ENCODE measurements at places on chromosomes 3 and 15. TPM values are rescaled to one million over a fixed set of nuclear protein-coding genes. Genes with fewer than 3 reads are reported as not detected.
A peak's percentile ranks its signal among the peaks of the same experiment; 100 is the strongest.

ABHD2 gene
- total RNA-seq = 42.8 TPM

DNA sequence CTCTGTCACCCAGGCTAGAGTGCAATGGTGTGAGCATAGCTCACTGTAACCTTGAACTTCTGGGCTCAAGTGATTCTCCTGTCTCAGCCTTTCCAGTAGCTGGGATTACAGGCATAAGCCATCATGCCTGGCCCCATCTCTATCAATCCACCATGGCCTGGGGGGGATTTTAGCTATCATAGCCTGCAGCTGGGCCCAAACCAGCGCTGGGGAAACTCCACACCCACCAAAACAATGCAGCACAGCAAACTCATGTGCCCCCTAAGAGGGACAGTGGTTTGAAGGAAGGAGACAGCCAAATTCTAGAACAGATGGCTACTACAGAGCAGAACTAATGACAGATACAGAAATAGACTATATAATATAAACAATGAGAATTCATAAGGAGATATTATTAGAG lies 13.8 kb upstream of the NSMCE3 start:
- no peak for DNase-seq

CPLX3 gene
- total RNA-seq = not detected

CDHR4 gene
- not detected for total RNA-seq

- DNase-seq = no peak
These were observed 12.6 kb upstream of the SHISA5 start for GRCh38 chr3:48516571-48516970.

DNA sequence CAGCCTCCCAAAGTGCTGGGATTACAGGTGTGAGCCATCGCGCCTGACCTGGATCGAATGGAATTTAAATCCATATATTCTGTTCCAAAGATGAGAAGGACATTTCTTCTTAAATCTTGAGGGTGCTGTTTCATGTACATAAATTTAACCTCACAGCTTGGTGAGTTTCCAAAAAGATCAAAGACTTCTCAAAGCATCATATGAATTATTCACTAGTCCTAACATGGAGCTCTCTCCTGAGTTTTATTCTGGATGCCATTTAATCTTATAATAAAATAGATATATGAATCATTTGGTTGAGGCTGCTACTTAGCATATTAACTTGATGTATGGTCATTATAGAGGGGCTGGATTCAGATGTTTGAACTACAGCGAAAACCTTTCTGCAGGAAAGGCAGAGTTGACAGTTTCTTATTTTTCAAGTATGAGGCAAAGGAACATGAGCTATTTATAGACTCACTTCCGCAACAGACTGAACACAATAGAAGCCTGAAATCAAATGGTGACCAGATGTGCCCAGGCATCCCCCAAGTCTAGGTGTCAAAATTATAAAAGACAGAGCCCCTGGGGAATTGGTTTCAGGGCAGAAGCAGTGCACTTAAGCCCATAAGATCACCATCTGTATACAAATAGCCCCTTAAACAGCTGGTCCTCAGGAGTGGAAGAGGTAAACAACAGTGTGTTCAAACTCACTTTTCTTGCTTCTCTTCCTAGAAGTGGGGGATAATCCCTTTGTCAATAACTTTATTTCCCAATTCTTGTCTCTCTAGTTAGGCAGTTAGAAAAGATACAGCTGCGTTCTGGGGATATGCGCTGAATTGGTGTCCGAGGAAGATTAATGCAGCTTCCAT lies 29.7 kb downstream of the STARD9 start:
- DNase-seq = no peak

AMOTL2 gene
- 12.1 TPM for total RNA-seq

- DNase-seq = no peak
These were observed 10.3 kb upstream of the DNAJC13 start for GRCh38 chr3:132407025-132407424.

DNA sequence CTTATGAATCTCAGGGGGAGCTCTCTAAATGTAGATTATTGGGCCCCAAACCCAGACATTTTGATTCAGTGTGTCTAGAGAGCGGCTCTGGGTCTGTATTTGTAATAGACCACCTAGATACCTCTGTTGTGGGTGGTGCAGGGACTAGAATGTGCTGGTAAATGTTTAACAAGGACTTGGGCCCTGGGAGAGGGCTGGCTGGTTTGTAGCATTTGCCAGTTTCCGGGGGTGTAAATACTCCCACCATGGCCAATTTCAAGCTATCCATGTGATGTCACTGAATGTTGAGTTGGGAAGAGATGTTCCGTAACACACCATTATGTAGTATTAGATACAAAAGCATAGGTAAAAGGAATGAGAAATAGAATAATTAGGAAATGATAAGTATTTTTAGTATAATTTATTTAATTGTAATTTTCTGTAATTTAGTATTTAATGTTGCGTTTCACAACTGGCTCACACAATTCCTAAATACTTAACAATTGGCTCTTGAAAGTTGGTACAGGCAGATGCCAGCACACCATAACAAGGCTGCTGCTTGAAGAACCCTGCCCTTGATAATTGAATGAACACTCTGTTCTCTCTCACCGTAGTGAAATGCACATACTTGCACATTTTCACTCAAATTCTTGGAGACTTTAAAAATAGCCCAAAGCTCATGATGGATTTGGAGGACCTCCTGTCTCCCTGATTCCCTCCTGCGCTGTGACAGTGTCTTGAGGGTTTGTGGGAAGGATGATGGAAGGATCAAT lies 359.2 kb upstream of the PROK2 start:
- DNase-seq = no peak

- DNase-seq = no peak
These were observed 17.6 kb upstream of the KCNMB3 start for GRCh38 chr3:179268400-179269051.

DNA sequence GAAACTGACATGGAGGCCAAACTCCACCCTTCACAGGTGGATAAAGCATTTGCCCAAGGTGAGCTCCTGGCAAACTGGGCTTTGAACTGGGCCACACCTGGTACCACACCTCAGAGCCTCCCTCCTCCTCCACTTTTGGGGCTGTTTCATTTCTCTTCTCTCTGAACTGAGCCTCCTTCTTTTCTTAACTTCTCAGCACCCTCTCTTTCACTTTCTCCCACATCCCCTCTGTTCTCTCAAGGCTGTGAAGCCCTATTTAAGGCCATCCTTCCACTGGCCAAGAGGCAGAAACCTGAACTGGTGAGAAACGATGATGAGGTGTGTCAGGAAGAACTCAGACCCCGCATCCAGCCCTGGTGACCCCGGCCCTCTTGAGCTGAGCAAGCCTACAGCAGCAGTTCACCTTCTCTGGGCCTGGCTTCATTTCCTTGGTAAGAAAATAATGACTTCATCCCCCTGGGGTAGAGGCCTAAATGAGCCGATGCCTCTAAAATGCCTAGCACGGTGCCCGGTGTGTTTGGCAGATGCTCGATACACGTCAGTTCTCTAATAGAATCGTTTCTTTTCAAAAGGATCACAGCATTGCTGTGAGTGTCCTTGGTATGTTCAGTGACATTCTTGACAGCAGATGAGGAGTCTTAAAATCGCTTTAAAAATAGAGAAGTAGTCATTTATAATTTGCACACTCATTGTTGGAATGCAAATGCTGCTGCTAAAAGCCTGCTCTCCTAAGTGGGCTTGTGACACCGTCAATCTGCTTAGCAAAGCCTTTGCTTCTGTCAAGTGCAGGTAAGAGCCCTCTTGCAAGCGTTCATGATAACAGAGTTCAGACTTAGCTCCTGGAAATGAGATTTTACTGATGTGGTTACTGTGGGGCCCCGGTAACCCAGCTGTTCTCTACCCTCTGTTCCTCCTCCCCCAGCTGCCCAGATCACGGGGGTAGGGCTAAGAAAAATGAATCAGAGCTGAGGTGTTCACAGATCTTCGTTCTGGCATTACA lies 97.7 kb upstream of the ATP2B2 start:
- no peak for DNase-seq

DNA sequence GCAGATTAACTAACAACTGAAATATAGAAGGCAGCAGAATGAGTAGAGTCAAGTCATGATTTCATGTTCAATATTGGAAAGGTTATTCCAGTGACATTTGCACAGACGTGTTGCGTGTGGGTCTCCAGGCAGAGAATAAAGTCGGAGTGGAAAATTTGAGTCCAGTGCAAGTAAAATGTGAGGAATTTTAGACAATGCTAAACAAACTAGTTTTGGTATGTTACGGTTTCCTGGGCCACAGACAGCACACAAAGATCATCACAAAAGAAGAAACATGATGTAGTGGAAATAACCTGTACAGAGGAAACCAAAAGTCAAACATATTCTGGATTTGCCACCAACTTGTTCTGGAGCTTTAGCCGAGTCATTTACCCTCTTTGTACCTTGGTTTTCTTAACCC lies 367 bp downstream of the OR4F6 start:
- DNase-seq = no peak

DNA sequence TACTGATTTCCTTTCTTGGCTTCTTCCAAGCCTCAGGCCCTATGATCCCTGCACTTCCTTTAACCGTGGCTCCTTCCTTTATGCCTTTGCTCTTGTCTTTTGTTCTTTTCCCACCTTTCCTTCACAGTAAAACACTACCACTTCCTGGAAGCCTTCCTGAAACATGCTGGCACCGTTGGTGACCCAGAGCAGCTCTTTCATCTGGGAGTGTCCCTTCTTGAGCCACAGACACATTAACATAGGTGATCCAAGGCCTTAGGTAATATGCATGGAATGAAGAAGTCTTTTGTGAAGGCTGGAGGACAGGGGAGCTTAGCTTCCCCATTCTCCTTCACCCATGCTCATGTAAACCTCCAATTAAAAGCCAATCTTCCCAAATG lies 39.4 kb downstream of the AMOTL2 start:
- no peak for DNase-seq

HRG gene
- not detected for total RNA-seq

GRCh38 chr3:135758961-135759360 lies 206.6 kb upstream of the PPP2R3A start:
- no peak for DNase-seq

DNA sequence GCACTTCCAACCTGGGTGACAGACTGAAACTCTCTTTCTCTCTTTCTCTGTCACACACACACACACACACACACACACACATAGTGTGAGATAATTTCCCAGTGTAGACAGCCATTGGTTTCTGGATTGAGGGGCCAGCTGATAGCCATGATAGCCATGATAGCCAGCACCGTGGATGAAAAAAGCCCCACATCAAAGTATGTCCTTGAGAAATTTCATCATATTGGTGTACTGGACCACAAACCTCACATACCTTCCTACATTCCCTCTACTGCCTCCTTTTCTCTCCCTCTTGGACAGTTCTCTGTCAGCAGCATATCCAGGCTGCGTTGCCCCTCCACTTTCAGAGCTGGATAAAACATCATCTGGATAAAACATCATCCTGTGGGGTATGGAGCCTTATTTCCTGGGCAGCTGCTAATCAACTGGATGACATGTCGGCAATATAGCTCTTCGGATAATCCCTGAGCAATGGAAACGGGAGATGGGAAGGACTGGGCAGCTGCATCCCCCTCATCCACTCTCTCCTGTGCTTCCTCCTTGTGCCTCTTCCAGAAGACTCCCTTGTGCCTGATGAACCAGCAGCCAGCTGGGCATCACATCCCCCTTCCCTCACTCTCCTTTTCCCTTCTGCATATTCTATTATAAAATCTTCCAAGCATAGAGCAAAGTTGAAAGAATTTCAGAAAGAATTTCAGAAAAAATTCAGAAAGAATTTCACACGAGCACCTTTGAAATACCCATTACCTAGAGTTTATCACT lies 39.3 kb downstream of the GRK7 start:
- DNase-seq = no peak

GOLGA8T gene
- total RNA-seq = not detected

DNA sequence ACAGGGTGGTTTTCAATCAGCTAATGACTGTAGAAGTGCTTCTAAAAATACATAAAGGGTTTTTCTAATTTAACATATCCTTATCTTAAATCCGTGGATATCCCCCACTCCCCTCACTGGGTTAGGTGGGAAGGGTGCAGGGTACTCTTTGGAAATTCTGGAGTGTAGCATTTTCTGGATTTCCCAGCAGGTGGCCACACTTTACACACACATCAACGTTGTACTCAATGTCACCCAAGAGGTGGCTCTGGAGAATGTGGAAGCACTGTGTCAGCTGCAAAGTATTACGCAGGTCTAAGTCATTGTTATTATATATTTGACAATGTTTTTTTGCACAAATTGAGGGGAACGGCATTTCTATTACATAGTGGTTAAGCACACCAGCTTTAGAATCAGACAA lies 168.8 kb downstream of the CHDH start:
- DNase-seq = peak; percentile 31

SPSB4 gene
- 0.08 TPM for total RNA-seq

- no peak for DNase-seq
These were observed 21.8 kb downstream of the FLNB start for GRCh38 chr3:58029842-58030584.

DNA sequence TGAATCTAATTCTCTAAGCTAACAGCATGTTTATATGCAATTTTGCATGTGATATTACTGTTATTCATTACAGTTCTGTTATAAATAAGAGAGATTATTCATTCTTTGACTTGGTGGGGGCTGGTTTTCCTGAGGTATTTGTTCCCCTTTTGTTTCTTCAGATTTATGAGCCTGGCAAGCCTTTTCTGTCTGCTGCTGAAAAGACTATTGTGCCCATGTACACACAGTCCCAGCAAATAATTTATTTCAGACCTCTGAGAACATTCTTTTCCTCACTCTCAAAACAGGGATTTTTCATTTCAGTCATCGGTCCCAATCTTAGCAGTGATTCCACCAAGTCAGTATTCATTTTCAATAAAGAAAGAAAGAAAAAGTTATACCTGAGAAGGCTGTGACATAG lies 716.8 kb downstream of the NSUN3 start:
- DNase-seq = no peak

GPR156 gene
- total RNA-seq = 0.08 TPM

HAUS2 gene
- total RNA-seq = 36.2 TPM

DNA sequence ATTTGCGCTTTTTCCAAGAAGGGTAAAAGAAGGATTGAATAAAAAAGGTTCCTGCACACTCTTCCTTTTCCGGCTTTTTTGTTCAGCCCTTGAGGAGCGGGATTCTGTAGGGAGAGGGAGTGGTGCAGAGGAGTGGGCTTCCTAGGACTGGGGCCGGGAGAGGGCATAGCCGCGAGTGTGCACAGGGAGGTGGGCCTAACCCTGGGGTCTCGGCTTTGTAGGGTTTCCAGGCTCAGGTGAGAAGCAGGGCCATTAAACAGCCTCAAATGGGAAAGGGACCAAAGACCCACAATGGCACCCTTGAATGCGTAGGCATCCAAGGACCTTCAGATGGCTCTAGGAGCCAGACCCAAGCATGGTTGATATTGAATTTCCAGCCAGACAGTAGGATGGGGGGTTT lies 35.4 kb upstream of the RAB6B start:
- no peak for DNase-seq

- DNase-seq = no peak
These were observed 558 bp upstream of the SLC30A4 start for GRCh38 chr15:45523166-45523460.

TGM5 gene
- 0.21 TPM for total RNA-seq

DNA sequence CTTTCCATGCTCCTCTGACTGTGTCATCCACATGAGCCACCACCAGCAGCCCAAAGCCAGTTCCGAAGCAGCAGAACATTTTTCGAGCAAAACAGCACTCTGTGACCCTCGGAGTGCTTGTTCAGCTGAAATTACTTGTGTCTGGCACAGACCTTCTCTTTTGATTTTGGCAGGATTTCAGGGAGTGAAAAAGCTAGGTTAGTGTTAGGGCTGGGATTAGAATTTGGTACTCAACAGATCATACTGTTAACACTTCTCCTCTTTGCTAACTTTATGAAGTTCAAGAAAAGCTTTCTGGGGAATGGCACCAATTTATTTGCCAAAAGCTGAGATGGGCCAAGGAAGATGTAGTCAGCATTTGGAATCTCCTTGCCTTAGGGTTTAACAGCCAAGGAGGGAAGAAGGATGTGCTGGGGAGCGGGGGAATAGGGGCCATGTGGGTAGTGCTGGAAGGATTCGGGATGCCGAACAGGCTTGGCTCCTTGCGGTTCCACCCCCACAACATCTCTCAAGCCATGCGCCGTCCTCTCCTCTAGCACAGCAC lies 55.1 kb upstream of the TRA2B start:
- DNase-seq = no peak

Measured in SK-MEL-5 (cell line).